AG09319 (cell line): ENCODE measurements at places on chromosomes 7 and 10.

DNA sequence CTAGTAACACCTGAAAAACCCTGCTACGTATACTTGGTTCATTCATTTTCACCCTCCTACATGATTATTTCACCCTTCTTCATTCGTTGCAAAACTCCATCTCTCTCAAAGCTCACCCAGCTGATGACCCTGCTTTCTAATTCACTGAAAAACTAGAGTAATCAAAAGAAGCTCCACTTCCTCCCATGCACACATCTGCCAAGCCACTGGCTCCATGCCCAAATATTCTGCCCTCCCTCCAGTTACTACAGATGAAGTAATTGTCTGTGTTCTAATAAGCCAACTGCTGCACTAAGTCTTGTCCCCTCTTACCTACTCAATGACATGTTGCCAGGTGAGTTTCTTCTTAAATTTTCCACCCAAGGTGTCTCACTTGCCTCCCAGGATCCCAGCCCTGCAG is 96.9 kb upstream of the CCDC71L start:
- peak; percentile 59 for DNase-seq

- DNase-seq: no peak
Measured at GRCh38 chr10:131474416-131474815, 162.9 kb upstream of the TCERG1L start.

DNA sequence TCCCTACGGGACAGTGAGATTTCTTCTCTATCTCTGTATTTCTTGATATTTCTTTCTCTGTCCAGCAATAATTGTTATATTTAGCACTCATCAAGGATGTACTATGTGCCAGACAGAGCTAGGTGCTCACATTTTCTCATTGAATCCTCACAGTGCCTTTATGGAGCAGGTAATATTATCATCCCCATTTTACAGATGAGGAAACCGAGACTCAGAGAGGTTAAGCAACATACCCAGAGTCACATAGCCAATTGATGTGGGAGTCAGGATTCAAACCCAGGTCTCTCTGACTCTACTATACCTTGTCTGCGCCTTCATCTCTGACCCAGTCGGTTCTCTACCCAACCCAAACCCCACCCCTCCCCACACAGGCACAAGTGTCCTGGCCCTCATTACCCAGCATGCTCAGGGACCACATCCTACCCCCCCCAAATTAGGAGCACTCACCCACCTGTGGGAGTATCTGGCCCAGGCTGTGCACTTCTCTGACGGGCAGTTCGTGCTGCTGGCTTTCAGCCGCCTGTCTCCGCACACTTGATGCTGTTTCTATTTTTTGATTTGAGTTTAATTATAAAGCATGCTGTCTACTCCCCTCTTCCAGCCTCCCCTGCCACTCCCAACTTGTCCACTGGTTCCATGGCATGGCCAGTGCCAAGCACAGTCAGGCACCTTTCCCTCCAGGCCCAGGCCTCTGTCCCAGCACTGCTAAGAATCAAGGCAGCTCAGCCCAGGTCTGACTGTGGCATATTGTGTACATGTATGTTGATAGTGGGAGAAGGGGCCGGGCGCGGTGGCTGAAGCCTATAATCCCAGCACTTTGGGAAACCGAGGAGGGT is 9.8 kb upstream of the SAMD8 start:
- no peak for DNase-seq

DNA sequence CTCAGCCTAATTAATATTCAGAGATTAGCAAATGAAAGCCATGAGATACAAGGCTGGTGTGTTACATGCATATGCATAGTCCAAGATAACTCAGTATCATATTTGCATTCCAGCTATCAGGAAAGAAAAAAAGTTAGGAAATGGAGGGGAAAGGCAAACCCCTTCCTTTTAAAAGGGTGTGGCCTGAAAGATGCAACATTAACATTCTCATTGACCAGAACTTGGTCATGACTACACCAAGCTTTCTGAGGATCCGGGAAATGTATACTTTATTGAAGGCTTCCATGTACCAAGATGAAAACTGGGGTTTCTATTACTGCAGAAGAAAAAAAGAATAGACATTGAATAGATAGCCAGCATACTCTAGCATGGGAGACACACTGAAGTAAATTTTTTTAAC is 96.5 kb downstream of the IPMK start:
- DNase-seq: no peak

GRCh38 chr7:74452748-74453321 is 871 bp upstream of the GTF2IRD1 start:
- DNase-seq: no peak
